ENCODE measurements at places on chromosomes 3 and 15.
A peak's percentile ranks its signal among the peaks of the same experiment; 100 is the strongest.

GRCh38 chr15:82802497-82802896, 3.4 kb downstream of the FSD2 start:
- DNase-seq: no peak

DNA sequence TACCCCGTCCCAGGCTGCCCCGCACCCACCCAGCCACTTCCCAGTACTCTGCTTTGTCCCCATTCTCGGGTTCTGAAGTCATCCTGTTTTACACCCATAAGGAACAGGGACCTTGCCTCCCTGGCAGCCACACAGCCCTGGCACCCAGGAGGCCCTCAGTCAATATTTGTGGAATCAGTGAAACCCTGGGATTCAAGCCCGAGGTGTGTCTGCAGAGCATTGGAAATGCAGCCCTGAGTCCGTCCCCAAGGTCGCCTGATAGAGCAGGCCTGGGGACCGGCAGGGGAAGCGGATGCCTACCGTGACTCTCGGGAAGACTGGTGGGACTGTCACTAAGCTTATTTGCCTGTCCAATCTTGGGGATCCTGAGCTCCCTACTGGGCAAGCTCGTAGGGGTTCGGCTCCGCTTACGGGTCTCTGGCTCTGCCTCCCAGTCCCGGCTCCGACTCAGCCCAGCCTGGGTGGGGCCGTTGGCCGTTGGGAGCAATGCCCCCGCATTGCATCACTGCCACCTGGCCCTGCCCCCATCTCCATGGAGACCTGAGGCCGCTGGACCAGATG, 64.4 kb upstream of the TAMM41 start:
- no peak for DNase-seq

GRCh38 chr3:187747506-187747905, 2.2 kb upstream of the BCL6 start:
- no peak for DNase-seq

- DNase-seq: peak; percentile 78
Measured at GRCh38 chr15:49313650-49314049, 109.4 kb upstream of the FGF7 start.

DNA sequence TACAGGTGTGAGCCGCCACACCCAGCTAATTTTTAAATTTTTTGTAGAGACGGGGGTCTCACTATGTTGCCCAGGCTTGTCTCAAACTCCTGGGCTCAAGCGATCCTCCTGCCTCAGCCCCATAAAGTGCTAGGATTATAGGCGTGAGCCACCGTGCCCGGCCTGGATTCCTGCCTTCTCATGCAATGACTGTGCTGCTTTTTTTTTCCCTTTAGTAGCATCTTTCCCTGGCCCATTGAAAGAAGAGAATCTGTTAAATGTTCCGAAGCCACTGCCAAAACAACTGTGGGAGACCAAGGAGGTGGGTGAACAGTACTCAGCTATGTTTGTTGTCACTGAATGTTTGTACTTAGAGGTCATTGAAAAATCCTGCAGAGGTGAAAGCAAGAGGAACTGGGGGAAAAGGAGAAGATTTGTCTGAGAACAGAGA, 88.0 kb downstream of the CRTC3 start:
- no peak for DNase-seq

- no peak for DNase-seq
Measured at GRCh38 chr15:39034816-39035215, 470.2 kb upstream of the RASGRP1 start.

GRCh38 chr3:12458901-12459300, 25.4 kb upstream of the TSEN2 start:
- DNase-seq: no peak

- no peak for DNase-seq
Measured at GRCh38 chr3:9784965-9785364, 7.3 kb downstream of the TADA3 start.

Measured in AG04449 (cell line).